Fibroblast of lung (primary cell): ENCODE measurements at places on chromosomes 11 and 22.

GRCh38 chr11:113634940-113635575 is 71.0 kb downstream of the TMPRSS5 start:
- no peak for DNase-seq

DNA sequence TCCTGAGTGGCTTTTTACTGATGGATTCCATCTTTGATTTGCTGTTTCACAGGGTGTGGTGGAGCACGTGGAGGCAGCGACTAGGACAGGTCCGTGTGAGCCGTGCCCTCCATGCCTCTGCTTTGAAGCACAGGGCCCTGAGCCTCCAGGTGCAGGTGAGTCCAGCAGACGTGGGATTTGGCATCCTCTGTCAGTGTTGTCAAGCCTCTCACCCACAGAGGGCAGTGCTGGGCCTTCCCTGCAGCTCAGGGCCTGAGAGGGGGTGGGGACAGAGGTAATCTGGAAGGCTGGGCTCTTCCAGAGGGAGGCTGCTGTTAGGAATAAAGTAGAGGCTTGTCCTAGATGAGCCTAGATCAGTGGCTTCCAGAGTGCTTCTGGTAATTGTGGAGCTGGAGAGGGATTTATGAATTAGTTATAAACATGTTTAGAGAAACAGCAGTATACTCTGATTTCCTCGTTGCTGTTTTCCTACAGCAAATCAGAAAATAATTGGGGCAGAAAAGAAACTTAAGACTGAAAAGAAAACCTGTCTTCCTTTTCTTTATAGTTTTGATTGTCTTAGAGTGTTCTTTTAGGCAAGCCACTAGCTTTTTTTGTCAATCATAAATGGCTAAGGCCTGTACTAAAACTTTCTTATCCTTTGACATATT is 65.0 kb downstream of the SFI1 start:
- peak; percentile 78 for DNase-seq

- DNase-seq = peak; percentile 4
These were observed 27.9 kb upstream of the SLC36A4 start for GRCh38 chr11:93225662-93226061.

DNA sequence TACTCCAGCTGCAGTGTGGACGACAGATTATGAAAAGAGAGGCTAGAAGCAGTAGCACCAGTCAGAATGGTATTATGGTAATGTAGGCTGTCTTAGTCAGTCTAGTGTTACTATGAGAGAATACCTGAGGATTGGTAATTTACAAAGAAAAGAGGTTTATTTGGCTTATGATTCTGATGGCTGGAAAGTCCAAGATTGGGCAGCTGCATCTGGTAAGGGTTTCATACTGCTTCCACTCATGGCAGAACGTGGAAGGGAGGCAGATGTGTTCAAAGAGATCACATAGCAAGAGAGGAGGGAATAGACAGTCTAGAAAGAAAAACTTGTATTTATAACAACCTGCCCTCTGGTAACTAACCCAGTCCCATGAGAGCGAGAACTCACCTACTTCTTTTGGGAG is 77.3 kb upstream of the NAV2 start:
- DNase-seq = no peak

DNA sequence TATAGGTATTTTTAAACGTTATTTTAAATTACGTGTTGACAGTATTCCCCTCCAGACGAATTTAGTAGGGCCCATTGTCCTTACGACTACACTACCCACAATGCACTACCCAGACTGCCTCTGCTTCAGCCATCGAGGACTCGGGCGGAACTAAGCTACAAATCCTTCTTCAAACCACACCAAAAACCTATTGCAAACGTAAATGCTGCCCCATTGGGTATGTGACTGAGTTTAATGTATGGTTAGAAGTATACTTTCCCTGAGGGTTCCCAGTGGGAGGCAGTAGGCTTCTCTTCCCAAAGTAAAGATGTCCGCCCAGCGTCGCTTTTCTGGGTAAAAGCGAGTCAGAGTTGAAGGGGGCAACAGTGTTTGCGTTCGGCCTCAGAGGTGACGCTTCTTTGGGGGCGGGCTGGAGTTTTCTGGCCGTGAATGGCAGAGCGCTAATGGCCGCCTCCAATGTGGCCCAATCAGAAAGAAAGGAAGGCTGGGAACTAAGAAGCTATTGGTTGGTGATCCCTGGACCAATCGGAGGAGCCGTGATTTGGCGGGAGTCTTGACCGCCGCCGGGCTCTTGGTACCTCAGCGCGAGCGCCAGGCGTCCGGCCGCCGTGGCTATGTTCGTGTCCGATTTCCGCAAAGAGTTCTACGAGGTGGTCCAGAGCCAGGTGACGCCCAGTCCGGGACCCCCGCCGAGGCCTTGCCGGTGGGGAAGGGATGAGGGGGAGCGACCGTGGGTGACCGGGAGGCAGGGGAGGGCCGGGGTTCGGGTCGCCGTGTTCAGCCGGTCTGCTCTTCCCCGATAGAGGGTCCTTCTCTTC is at the start of gene CDC45:
Gene CDC45, plus strand, starts transcription at position 566 of the 818 bp plus-strand sequence. Its CDS starts 49 bp downstream, at position 615.
- DNase-seq = peak; percentile 99
